NCI-H1436 (cell line): ENCODE measurements at places on chromosomes 2 and 18.

DNA sequence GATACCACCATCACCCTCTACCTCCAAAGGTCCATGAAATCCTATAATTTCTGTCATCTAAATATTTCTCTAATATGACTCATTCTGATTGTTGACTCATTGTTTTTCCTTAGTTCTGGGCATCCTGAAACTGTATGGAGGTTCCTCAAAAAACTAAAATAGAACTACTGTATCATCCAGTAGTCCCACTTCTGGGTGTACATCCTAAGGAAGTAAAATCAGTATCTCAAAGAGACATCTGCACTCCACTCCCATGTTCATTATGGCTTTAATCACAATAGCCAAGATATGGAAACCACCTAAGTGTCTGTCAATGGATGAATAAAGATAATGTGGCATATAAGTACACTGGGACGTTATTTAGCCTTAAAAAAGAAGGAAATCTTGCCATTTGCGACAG is 125.8 kb upstream of the MYO3B start:
- no peak for DNase-seq

DNA sequence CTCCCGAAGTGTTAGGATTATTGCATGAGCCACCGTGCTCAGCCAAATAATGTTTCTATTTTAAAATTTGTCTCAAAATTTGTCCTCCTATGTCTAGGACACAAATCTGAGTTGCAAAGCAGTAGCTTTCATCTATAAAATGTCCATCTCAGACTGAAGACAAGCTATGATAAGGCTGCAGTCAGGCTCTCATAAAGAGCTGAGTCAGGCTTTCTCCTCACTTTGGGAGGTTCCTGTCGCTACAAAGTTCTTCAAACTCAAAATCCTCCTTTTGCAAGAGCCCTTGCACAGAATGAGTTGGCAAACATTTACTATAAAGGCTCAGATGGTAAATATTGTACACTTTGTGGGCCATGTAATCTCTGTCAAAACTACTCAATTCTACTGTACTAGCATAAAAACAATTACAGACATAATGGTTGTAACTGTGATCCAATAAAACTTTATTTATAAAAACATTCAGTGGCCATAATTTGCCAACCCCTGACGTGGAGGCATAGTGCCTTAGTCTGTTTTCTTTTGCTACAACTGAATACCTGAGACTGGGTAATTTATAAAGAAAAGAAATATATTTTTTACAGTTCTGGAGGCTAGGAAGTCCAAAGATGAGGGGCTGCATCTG is 154.9 kb upstream of the SATB2 start:
- DNase-seq: no peak

- DNase-seq: no peak
Observed at GRCh38 chr2:171086352-171087290, 74.1 kb downstream of the TLK1 start.

- DNase-seq: no peak
Observed at GRCh38 chr2:71655498-71655897, 202.1 kb downstream of the DYSF start.

GRCh38 chr2:185645529-185645928 is 93.1 kb upstream of the FSIP2 start:
- no peak for DNase-seq

DNA sequence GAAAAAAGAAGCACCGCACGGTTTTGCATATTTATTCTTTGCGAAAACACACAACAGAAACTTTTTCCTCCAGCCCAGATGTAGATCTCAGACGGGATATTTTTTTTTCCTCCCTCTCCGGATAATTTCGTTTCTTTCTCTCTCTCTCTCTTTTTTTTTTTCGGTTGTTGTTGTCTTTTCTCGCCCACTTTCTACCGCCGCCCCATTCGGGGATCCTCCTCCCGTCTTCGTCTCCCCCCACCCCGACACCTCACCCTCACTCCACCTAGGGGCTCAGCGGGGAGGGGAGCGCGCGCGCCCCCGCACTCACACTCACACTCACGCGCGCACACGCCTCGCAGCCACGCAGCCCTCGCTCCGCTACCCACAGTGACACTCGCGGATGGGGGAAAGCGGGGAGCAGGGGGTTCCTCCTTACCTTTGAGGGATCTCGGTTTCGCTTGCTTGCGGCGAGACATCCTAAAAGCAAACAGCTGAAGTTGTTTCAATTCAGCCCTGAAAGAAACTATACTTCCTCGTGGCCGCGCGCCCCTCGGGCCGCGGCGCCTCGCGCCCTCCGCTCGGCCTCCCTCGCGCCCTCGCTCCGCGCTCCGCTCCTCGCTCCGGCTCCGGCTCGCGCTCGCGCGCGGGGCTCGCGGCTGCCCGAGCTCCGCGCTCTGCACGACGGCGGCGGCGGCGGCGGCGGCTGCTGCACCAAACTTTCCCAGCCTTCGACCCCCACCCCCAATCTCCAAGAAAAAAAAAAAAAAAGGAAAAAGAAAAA is 1.3 kb downstream of the ZNF521 start:
- no peak for DNase-seq
